ENCODE measurements at places on chromosomes 7 and 10.
A peak's percentile ranks its signal among the peaks of the same experiment; 100 is the strongest.

- no peak for DNase-seq
These were observed 249.2 kb downstream of the PARD3 start for GRCh38 chr10:34565934-34566333.

DNA sequence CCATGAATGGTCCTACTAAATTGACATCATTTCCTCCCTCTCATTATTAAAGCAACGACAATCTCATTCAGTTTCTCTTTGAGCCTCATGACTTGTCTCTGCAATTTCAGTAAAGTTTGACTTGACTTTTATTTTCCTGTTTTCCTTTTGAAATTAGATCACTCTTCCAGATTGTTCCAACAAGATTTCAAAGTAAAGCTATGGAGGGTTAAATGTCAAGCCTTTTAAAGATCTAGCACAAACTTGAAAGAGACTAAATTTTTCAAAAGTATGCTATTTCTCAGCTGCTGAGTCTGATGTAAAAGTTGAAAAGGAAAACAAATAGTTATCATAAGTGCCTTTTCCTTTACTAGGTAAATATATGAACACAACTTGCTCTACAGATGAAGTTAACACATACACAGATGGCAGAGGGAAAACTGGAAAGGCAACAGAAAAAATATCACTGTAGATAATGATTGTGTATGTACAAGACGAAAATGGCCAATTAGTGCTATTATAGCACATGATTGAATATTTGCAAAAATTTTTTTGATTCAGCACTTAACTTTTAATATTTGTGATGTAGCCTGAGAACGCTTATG is 200.6 kb downstream of the WDR11 start:
- no peak for DNase-seq

DNA sequence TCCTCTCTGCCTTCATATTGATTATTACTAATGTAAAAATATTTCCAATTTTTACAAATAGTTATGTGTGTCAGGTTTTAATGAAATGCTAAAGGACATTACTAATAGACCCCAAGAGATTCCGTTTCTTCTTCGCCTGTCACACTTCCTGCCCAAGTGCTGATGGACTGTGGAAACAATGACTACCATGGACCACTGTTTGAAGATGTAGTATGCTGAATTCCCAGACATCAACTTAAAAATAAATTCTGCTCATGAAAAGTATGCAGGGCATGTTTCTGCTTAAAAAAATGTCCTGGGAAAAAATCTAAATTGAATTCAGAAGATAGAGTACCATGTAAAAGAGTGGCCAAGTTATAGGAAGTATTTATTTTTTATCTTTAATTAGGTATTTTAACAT is 52.1 kb downstream of the ST7 start:
- DNase-seq, result no peak

GRCh38 chr10:110664483-110665420 is 20.6 kb downstream of the RBM20 start:
- DNase-seq, result peak; percentile 74

DNA sequence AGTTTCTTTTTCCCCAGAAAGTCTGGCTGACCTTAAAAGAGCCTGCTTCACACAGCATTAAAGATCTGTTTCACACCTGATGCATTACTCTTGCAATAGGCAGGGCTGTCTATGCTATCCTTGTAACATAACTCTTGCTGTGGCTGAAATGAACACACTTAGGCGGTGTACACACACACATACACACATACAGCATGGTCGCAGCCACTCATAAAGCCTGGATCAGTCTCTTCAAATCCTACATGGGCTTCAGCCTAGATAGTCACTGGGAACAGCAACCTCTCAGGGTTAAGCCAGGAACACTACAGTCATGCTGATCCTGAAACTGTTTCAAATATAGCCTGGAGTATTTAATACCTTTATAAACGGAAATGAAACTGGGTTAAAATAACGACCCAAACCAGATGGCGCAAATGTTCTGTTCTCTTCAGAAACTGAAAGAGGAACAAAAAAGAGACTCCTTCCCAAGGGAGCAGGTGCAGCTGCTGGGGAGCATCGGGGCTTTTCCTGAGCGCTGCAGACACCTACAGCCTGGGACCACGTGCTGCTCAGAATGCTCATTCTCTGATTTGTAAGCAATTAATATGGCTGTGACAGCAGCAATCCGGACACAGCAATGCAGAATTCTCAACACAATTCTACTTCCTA is 61.0 kb upstream of the SFMBT2 start:
- no peak for DNase-seq

DNA sequence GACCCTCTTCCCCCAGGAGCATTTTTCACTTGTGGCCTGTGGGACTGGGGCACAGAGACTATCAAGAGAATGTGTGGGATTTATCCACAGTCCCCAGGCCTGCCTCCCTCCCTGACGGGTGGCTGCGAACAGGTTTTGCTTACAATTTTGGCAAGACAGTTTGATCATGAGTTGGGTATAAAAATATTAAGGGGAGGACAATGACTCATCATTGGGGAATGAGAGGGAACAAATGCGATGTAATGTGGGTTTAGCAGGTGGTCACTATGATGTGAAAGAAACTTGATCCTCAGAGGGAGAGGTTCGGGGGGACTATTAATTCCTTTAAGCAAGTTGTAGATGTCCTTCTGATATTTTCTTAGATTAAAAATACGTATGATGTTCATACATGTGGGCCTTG is 52.2 kb downstream of the EMX2 start:
- no peak for DNase-seq

DNA sequence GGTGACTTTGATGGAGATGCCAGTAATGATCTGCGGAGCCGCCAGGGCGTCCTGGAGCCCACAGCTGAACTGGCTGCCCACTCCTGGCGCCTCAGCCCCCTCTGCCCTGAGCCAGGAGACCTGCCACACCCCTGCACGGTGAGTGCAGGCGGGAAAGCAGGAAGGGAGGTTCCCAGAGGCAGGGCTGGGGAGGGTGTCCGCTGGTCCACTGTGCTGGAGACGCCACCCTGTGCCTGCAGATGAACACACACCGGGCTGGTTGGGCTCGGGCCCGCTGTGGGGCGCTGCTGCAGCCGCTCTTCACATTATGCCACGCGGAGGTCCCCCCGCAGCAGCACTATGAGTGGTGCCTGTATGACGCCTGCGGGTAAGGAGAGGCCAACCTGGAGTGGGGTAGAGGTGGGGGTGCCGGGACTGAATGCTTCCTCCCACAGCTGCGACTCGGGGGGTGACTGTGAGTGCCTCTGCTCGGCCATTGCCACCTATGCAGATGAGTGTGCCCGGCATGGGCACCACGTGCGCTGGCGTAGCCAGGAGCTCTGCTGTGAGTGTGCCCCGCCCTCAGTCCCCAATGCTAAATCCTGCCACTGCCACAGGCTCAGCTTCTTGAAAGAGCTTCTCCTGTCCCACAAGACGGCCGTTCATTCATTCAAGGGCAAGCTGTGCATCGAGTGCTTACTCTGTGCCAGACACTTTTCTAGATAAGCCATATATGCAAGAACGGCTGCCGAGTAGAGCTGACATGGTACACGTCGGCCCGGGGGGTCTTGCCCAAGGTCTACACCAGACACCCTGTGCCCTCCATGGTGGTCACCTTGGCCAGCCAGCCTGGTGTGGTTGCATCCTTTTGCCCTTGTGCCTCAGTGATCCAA is 14.3 kb upstream of the ZNF467 start:
- DNase-seq, result no peak

- no peak for DNase-seq
These were observed 398.8 kb downstream of the TFEC start for GRCh38 chr7:115631782-115632181.

- DNase-seq, result no peak
These were observed 41.8 kb upstream of the TMEM213 start for GRCh38 chr7:138755842-138756590.

DNA sequence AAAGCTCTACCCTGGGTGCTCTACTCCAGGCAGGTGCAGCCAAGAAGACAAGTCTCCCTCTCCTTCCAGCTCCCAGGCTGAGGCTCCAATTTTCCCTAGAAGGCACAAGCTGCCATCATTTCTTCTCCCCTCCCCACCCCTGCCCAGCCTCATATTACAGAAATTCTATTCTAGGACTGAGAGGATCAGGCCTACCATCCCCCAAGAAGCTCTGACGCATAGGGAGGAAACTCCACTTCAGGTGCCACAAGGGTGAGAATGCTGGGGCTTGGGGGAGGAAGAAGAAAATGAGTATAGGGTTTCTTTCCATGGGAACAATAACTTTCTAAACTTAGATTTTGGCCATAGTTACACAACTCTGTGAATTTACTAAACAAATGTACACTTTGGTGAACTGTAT is 35.3 kb downstream of the FEZF1 start:
- DNase-seq, result no peak

DNA sequence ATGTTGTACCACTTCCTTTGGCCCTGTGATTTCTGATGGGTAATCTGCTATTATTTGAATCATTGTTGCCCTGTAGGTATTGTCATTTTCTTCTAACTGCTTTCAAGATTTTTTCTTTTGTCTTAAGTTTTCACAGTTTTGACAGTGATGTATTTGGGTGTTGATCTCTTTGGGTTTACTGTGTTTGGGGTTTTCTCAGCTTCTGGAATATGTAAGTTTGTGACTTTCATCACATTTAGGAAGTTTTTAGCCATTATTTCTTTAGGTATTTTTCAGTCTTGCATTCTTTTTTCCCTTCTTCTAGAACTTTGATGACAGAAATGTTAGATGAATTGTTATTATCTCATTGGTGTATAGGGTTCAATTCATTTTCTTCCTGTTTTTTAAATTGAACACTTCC is 23.1 kb upstream of the PON2 start:
- no peak for DNase-seq

- DNase-seq, result no peak
These were observed 90.7 kb downstream of the COL13A1 start for GRCh38 chr10:69892406-69892805.

DNA sequence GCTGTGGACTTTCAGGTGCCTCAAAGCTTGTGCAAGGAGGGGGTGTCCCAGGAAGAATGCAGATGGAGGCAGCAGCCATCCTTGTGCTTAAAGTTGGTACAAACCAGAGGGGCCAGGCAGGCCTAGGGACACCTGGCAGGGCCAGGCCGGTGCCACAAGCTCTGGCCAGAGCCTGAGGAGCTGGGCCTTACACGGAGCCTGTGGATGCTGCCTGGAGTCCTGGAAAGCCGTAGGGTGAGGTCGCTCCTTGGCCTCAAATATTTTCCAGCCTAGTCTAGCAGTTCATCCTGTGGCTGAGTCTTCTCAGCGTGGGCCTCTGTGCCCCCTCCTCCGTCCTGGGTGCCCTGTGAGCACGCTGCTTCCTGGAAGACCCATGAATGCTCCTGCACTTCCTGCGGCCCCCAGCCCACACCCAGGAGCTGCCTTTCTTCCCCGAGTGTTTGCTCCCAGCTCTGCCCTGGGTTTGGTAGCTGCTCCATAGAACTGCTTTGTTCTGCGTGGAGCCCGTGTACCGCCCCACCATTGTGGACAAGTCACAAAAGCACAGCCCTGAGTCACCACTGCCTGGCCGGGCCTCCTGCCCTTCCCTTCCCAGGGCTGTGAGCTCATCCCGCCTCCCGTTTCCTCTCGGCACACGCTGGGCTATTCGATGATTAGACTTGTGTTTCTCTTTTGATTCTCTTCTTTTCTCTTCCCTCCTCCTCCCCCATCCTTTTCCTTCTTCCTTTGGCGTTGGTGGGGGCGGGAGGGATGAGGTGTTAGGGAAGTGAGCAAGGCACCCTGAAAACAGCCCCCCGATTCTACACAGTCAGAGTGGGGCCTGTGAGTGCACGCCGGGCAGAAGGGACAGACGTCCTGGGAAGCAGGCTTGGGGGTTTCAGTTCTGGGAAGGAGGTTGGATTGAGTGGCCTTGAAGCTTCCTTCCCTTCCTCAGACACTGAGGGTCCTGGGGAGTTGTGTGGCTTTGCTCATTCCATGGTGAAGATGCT is 73.2 kb upstream of the SHH start:
- DNase-seq, result no peak

DNA sequence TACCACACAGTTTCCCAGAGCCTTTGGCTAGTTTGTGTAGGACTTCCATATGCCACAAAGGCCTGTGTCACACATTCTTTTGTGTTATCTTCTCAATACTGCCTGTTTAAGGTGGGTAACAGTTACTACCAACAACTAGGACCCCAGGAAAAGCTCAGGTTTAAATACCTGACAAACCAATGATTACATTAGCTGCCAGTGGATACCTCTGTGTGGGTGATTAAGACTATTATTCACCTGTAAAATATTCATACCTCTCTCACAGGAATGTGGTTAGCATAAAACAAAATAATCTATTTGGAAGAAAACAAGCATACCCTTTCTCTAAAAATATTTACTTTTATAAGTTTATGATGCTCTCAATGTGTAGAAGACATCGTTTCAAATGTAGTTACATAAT is 1007.7 kb downstream of the NRG3 start:
- DNase-seq, result no peak

GRCh38 chr7:46746695-46747687 is 825.9 kb upstream of the IGFBP3 start:
- DNase-seq, result no peak

- peak; percentile 92 for DNase-seq
These were observed 30.4 kb downstream of the DDC start for GRCh38 chr7:50534690-50535290.

- no peak for DNase-seq
These were observed 451.4 kb downstream of the SUGCT start for GRCh38 chr7:40586197-40586596.

DNA sequence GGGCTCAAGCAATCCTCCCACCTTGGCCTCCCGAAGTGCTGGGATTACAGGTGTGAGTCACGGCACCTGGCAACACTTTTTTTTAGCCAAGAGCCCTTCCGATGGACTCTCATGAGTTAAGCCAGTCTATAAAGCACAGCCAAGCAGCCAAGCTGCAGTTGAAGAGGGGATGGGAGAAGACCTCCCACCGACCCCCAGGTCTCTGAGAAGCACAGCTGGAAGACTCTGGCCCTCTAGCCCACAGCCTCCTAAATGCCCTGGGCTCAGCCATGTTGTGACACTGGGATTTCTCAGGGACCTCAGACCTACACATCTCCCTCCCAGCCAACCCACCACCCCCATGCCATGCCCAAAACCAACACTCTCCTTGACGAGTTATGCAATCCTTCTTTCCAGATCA is 31.1 kb downstream of the CALML3 start:
- DNase-seq, result no peak

DNA sequence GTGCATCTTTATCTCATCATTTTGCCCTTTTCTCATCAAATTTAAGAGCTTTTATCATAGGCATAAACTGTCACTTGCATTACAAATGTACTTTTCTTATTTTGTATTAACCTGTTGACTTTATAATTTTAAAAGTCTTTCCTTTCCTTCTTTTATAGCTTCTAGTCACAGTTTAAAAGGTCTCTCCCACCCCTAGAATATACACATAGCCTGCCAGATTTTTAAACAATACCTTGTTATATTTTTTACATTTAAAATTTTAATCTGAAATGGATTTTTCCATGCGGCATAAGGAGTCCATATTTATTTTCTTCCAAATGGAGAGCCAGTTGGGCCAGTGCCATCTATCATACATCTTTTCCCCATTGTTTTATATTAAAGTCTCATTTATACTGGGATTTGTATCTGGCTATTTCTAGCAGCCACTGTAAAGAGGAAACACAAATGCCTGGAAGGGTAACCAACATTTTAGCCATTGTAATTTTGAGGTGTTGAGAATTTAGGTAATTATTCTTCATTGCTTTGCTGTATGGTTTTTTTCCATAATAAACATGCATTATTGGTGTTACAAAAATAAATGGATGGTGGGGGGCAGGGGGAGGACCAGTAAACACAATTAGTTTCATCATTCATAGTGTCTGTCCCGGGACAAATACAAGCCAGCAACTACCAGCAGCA is 92.8 kb downstream of the CCDC71L start:
- no peak for DNase-seq

Measured in BJ (cell line).